ENCODE measurements at places on chromosomes 2 and 18.

GRCh38 chr2:230321031-230321430, 6.0 kb upstream of the SP140L start:
- no peak for DNase-seq

- DNase-seq = no peak
Observed at GRCh38 chr2:241852116-241852980, 6.3 kb downstream of the PDCD1 start.

DNA sequence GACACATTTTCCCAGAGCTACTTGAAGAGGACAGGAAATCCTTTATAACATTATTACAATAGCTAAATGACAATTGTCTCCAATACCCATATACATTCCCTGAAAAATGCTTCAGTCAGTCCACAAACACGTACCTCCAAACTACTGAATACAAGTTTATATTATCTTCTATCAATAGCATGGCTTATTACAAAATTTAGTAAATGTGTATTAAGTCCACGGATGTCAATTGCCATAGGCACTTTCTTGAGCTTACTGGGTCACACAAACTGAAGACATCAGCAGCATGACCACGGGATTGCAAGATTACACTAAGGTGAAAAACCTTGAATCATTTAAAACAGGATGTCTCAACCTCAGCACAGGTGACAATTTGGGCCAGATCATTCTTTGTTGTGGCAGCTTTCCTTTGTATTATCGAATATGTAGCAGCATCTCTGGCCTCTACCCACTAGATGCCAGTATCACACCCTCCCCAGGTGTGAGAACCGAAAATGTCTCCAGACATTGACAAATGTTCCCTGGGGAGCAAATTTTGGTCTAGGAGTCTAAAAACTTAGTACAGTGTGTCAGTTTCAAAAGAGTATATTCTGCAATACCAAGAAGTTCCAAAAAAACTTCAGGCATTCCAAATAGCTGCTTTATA, 1.4 kb downstream of the MBD2 start:
- DNase-seq = no peak

GRCh38 chr2:55715626-55716025, 22.0 kb upstream of the PNPT1 start:
- DNase-seq = no peak

- DNase-seq = no peak
Observed at GRCh38 chr2:37084797-37085196, 479 bp downstream of the GPATCH11 start.

DNA sequence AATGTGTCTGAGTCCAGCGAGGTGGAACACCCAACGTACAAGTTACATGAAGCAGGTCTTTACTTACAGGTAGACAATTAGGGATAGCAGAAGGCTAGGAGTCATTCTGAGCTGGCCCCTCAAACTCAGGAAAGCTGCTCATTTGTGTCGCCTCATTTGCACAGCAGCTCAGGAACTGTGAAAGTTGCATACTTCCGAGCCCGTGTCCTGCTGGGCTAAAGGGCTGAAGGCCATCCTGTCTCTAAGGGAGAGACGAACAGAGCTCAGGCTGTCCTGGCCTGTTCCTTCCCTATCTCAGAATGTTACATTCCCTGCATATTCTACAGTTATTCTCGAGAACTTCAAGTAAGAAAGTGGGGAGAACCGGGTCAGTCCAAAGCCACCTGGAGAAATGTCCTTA, 99.0 kb downstream of the FAM124B start:
- DNase-seq = no peak

- DNase-seq = no peak
Observed at GRCh38 chr2:41932241-41933045, 115.4 kb upstream of the PKDCC start.

- no peak for DNase-seq
Observed at GRCh38 chr2:42917425-42917927, 125.1 kb upstream of the HAAO start.

GRCh38 chr2:149587950-149588487, 444 bp upstream of the MMADHC start:
- no peak for DNase-seq

DNA sequence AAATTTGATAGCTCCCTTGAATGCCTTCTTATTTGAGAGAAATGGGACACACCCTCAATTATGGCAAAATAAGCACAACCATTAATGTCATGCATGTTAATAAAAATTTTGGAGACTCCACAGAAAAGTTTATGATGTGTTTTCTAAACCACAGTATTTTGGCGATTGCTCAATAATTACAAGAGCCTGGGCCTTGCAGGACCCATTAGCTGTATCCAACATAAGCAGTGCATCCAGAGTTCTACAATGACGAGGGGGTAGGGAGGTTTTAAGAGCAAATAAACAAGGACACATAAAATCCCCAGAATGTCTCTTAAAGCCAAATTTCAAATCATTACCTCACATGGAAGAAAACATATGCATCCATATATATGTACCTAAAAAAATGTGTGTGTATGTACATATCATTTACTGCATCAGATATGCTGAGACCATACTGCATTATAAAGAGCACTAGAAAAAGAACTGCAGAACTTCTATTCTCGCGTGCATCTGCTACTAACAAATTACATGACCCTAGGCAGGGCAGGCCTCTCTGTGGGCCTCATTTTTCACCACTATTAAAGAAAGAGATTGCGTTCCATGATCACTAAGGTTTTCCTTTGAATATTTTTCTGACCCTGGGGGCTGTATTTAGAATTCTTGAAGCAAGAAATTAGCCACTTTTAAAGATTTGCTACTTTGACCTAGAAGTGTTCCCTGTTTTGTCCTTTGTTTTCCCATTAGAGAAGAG, 38.0 kb downstream of the CMPK2 start:
- no peak for DNase-seq

- DNase-seq = no peak
Observed at GRCh38 chr18:21918693-21919092, 178.1 kb downstream of the MIB1 start.

- DNase-seq = no peak
Observed at GRCh38 chr2:220572385-220572784, 945.0 kb downstream of the SLC4A3 start.

DNA sequence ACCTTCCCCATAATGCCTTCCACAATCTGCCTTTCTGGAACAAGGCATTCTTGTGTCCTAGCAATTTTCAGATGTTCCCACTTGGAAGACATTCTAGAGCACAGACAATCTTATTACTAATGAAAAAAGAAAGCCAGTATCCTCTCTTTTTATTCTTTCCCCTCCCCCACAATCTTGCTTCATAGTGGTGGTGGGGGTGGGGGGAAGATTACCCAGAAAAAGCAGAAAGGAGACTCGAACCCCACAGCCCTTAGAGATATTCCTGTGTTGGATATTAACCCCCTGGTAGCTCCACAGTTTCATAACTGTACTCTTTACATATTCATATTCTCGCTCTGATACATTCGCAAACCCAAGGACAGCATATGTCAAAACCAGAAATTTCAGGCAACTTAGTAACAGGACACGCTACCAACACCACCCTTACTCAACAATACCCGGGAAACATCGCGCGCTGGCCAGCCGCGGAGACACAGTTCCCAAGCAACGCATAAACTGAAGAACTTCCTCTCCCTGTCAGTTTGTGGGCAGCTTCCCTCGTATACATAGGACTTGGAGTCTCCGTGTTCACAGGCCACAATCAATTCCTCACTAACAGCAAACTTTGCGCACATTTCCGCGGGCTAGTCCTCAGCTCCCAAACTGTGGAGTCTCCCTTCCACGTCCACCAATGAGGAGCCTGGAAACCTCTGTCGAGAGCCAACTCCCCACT, 793 bp downstream of the NR4A2 start:
- no peak for DNase-seq

DNA sequence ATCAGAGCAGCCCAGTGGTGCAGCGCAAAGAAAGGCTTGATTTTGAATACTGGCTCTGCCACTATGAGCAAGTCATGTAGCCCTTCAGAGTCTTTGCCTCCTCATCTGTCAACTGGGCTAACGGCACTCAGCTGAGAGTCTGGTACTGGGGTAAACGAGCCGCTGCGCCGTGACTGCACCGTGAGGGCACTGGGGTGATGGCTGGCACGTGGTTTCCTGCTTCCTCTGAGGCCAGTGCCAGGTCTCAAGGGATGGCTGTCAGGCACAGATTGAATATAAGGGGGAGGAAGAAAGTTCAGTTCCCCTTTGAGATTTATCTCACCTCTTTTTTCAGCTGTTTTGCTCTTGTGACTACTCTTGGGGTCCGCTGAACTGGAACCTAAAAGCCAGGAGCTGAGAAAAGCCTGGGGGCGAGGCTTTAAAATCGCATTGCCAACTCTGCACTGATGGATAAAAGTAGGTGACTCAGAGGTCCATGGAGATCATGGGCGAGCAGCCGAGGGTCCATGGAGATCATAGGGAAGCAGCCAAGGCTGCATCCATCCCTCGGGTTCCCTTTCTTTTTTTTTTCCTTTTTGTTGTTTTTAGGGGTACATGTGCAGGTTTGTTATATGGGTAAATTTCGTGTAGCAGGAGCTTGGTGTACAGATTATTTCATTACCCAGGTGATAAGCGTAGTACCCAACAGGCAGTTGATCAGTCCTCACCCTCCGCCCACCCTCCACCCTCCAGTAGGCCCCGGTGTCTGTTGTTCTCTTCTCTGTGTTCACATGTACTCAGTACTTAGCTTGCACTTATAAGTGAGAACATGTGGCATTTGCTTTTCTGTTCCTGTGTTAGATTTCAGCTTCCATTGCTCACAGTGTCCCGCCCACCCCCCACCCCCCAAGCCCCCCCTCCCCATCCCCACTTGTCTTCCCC, 114.3 kb downstream of the SPP2 start:
- DNase-seq = peak; percentile 6

DNA sequence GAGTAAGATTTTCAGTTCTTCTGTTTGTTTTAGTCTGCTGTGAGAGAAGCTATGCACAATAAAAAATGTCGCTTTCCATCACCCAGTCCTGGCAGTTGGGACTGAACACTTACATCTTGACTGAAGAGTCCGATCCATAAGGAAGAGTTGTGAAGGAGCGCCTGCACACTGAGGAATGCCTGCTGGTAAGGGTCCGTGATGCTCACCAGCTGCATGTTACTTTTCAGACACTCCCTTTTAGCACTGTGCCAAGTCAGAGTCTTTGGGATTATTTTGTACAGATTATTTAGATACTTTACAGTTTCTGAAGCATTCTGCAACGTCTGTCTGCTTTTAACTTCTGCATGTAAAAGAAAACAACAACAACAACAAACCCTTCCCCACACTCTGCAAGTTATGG, 42.6 kb upstream of the CD302 start:
- no peak for DNase-seq

DNA sequence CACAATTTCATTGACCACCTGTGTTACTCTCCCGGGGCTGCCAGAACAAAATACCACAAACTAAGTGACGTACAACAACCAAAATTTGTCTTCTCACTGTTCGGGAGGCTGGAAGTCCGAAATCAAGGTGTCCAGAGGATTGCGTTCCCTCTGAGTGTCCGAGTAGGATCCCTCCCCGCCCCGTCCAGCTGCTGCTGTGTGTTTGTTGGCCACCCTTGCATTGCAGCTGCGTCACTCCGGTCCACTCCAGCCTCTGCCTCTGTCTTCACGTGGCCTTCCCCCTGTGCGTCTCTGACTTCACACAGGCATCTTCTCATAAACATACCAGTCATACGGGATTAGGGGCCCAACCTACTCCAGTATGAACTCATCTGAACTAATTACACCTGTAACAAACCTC, 251.8 kb upstream of the SMIM21 start:
- no peak for DNase-seq

GRCh38 chr18:58635891-58636290, 7.0 kb upstream of the ALPK2 start:
- no peak for DNase-seq

DNA sequence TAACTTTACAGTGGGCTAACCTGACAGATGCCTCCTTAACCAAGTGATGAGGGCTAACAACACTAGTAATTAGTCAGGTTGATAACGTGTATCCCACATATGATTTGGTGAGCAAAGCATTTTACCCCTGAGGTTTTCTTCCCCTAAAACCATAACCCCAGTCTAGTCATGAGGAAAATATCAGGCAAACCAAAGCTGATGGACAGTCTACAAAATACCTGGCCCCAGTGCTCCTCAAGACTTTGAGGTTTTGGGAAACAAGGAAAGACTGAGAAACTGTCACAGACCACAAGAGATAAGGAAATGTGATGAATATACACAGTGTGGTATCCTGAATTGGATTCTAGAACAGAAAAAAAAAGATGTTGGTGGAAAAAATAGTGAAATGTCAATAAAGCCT, 28.5 kb downstream of the MAP3K20 start:
- no peak for DNase-seq

- DNase-seq = no peak
Observed at GRCh38 chr18:50947899-50948298, 19.9 kb upstream of the ELAC1 start.

GRCh38 chr2:187581125-187581896, 27.1 kb upstream of the TFPI start:
- DNase-seq = no peak

- DNase-seq = no peak
Observed at GRCh38 chr18:54740136-54740846, 88.0 kb upstream of the RAB27B start.

DNA sequence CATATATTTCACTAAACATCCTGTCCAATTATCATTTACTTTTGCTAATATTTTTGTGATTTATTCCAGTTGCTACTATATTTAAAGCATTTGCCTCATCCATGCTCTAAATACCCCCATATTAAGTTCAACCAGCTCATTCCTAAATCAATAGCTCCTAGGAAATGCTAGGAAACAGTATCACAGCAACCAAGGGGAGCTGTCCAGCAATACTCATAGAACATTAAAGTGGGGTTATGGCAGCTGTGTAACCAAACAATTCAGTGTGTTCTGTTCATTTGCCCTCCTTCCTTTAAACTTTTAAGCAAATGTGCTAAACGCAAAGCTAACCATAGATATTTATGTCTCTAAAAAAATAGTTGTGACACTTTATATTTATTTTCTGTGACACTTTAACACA, 41.1 kb downstream of the ACVR1C start:
- no peak for DNase-seq

DNA sequence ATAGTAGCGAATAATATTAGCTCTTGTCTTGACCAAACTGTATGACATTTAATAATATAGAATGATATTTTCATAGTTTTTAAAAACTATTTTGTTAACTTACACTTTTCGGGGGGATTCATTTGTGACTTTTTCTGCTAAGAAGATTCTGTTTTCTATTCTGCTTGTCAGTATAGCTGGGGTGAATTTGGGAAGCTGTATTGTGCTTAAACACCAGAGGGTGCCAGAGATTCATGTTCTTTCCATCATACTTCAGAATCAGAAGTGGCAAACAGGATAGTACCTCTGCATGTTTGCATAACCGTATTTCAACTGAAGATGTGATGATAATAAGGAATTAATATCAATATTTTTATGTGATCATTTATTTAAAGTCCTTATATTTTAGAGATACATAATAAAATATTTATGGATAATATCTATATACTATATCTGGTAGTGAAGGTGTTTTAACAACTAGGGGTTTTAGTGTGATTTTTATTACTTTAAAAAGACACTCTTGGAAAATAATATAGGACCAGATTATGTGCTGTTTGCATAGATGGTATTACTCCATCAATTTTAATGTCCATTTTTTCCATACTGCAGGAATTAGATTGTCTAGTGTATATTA, 81.0 kb downstream of the TAF4B start:
- DNase-seq = no peak

- no peak for DNase-seq
Observed at GRCh38 chr2:6771634-6772611, 93.8 kb downstream of the CMPK2 start.
